ENCODE measurements at places on chromosomes 4 and X. TPM values are rescaled to one million over a fixed set of nuclear protein-coding genes. Genes with fewer than 3 reads are reported as not detected.
A peak's percentile ranks its signal among the peaks of the same experiment; 100 is the strongest.

DNA sequence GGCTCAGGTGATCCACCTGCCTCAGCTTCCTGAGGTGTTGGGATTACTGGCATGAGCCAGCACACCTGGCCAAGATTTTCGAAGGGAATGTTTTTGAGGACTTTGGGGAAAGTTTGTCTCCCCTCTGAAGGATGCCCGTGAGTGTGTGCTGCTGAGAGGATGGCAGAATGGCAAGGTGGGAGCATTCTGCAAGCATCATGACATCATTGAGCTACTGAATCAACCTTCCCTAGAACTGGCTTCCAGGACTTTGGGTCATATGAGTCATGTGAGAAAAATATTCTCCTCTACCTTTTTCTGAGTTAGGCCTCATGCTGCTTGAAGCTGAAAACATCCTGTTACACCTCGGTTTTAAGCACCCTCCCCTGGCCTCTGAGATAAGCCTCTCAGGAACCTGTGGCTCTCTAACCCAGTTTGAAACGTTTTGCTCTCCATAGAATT is 31.0 kb downstream of the TMEM131L start:
- peak; percentile 77 for DNase-seq
- no peak overlapping the region for H3K4me3 ChIP-seq
- H3K36me3 ChIP-seq: no peaks in the 10 kb centered on the region
- H3K27me3 ChIP-seq: no peaks in the 10 kb centered on the region
- H3K27ac ChIP-seq: peak overlapping the region; percentile 83

GRCh38 chr4:147583876-147584275 is 33.3 kb upstream of the TMEM184C start:
- no peak overlapping the region for H3K27ac ChIP-seq
- DNase-seq: no peak
- H3K36me3 ChIP-seq: no peaks in the 10 kb centered on the region
- H3K27me3 ChIP-seq: no peaks in the 10 kb centered on the region

DNA sequence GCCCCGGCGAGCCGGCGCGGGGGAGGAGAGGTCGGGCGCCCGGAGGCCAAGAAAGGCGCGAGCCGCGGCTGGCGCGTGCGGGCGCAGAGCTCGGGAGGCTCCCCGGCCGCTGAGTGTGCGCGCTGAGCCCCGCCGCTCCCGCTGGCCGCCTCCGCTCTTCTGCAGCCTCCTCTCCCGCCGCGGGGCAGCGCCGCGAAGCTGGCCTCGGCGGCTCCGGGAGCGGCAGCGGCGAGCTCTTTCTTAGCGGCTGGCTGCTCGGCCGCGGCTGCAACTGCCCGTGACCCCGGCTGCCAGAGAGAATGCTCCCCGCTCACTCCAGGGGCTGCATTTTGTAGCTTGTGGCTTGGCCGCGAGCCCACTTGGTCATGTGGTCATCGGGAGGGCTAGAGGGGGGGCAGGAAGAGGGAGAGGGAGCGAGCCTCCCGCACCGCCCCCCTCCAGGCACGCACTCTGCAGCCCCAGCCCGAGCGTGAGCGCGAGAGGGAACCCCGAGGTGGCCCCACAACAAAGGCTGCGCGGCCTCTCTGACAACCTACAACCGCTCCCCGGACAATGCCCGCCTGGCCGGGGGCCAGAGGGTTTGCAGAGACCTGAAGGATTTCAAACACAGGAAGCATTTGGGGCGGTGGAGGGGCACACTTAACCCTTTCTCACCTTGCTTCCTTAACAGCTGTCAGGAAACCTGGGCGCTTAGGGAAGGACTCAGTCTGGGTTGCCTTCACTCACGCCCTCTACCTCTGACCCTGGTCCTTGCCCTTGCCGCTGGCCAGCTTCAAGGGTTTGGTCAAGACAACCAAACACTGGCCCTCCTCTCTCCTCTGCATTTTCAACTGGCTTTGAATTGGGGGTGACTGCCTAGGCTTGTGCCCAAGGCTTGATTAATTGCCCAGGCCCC is at the start of gene APLN:
TSS of gene APLN (minus strand) at position 305 of the 895 bp plus-strand sequence. CDS start 326 bp downstream, outside the sequence.
- H3K27ac ChIP-seq: no peak within 1 kb of the TSS
- H3K4me1 ChIP-seq: peaks cover 7% of the 10 kb centered on the region
- H3K4me3 ChIP-seq: peak within 1 kb of the TSS; percentile 9

Gene MAGEE2
- total RNA-seq: not detected

Gene ADH7
- not detected for total RNA-seq

DNA sequence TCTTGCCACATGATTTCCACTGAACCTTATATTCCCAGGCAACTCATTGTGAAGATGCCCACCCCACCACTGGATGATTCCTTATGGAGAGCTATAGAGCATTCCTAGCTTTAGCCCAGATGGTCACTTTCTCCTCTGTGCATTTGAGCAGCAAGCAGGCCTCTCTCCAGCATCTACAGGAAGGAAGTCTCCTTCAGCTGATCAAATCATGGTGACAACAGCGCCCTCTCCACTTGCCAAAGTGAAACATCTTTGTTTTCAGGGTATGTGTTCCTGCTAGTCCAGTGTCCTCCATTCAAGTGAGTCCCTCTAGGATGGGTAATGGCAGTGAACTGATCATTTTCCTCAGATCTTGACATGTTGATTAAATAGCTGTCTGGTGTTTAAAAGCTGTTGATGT is 10.9 kb upstream of the SYTL5 start:
- H3K27ac ChIP-seq: no peak overlapping the region
- no peak for DNase-seq
- no peak overlapping the region for H3K4me3 ChIP-seq
- H3K4me1 ChIP-seq: no peaks in the 10 kb centered on the region

DNA sequence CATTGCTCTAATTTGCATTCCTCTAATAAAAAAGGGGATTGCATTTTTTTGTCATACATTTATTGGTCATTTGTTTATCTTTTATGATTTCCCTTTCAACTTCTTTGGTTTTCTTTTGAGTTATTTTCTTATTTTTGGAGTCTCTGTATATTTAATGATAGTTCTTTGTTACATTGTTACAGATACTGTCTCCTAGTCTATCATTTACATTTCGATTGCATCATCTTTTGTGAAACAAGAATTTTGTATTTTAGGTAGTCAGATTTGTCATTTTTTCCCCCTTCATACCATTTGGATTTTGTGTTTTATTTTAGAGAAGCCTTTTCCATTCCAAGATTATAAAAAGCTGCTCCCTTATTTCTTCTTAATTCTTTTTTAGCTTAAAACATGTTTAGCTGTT is 37.1 kb downstream of the SNX25 start:
- no peaks in the 10 kb centered on the region for H3K27me3 ChIP-seq
- H3K27ac ChIP-seq: no peak overlapping the region
- H3K36me3 ChIP-seq: no peaks in the 10 kb centered on the region
- DNase-seq: no peak
- H3K4me3 ChIP-seq: no peak overlapping the region

DNA sequence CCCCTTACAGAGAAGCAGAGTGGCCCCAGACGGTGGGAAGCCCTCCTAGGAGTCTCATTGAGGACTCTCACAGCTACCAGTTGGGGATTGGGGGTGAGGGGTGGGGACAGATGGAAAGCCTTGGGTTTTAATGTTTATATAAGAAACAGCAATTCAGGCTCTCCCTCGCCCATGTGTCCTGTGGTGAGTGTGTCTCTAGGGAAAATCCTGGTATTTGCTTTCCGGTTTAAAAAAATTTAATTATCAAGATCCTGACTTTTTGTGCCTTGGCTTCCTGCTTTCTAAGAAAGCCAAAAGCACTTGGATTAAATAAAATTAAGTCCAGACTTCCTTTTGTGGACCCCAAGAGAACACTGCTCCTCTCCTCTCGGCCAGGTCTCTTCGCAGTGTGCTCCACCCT is 93.8 kb downstream of the SOWAHB start:
- H3K4me3 ChIP-seq: no peak overlapping the region
- H3K4me1 ChIP-seq: no peaks in the 10 kb centered on the region
- no peak for DNase-seq
- H3K27me3 ChIP-seq: no peaks in the 10 kb centered on the region

DNA sequence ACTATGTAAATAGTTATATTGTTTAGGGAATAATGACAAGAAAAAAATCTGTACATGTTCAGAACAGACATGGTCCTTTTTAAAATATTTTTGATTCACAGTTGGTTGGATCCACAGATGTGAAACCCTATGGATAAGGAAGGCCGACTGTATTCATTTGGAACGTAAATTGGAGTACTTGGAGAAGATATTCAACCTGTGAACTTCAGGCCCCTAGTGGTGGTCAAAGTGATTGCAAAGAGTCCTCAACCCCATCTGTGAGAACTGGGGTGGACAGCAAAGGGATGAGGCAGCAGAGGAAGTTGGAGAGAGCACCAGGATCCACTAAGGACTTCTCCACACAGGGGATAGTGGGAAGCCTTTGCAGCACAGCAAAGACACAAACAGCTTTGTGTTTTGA is 6.2 kb upstream of the CXCL13 start:
- H3K27ac ChIP-seq: no peak overlapping the region
- H3K36me3 ChIP-seq: no peaks in the 10 kb centered on the region
- no peak overlapping the region for H3K4me3 ChIP-seq
- H3K27me3 ChIP-seq: no peaks in the 10 kb centered on the region
- no peaks in the 10 kb centered on the region for H3K4me1 ChIP-seq

- DNase-seq: no peak
- no peaks in the 10 kb centered on the region for H3K27me3 ChIP-seq
- H3K4me3 ChIP-seq: no peak overlapping the region
- H3K36me3 ChIP-seq: no peaks in the 10 kb centered on the region
- no peaks in the 10 kb centered on the region for H3K4me1 ChIP-seq
Measured at GRCh38 chrX:115409551-115409950, 120.0 kb downstream of the LUZP4 start.

Gene MAGEE1
- 9.0 TPM for total RNA-seq

Gene IL2RG
- 329 TPM for total RNA-seq

Gene EVC
- total RNA-seq: 0.68 TPM

DNA sequence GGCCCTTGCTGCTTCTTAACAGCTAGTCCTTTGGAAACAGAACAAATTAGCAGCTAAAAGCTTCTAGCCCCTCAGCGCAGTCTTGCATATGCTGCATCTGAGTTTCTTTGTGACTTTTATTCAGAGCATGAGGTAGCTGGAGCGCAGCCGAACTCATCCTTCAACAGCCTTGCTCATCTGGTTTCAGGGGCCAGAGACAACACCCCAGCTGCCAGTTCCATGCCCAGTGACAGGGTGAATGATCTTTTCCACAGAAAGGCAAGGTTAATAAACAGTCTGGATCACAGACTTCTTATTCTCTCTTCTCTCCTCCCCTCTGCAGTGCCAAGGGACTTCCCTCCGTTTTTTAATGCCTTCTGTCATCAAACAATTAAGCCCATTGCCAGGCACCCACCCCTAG is 216.6 kb upstream of the INTU start:
- no peaks in the 10 kb centered on the region for H3K36me3 ChIP-seq
- H3K27me3 ChIP-seq: no peaks in the 10 kb centered on the region

- no peak for DNase-seq
- H3K27me3 ChIP-seq: no peaks in the 10 kb centered on the region
- no peaks in the 10 kb centered on the region for H3K4me1 ChIP-seq
- H3K4me3 ChIP-seq: no peak overlapping the region
- H3K27ac ChIP-seq: no peak overlapping the region
Measured at GRCh38 chrX:134745636-134746409, 87.6 kb upstream of the PLAC1 start.

DNA sequence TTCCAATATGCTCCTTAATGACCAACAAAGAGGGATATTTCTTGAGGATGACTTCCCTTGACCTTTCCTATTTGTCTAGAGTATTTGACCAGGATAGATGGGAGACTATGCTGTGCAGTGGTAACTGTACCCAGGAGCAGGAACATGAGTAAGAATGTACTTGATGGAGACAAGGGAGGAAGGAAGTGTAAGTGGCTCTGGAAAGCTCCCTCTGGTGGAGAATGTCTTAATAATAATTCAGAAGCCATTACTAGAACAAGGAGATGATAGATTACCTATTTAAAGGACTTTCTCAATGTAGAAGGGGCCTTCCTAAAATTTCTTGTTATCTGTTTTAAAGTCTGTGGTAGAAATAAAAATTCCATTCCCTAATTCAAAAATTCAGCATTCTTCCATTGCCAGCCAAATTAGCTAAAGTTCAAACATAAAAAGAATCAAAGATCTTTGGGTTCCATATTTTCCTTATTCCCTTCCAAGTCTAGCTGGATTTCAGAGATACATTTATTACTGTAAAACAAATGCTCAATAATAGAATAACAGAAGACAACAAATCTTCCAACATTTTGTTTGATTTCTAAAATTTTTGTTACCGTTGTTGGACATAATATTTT is 83.8 kb downstream of the GRID2 start:
- H3K4me3 ChIP-seq: no peak overlapping the region
- no peak for DNase-seq
- no peaks in the 10 kb centered on the region for H3K27me3 ChIP-seq
- no peaks in the 10 kb centered on the region for H3K36me3 ChIP-seq
- no peak overlapping the region for H3K27ac ChIP-seq

GRCh38 chr4:179112441-179113170 is 1670.4 kb upstream of the AGA start:
- H3K4me3 ChIP-seq: no peak overlapping the region
- no peaks in the 10 kb centered on the region for H3K27me3 ChIP-seq
- no peak overlapping the region for H3K27ac ChIP-seq
- no peak for DNase-seq
- H3K36me3 ChIP-seq: no peaks in the 10 kb centered on the region

- H3K4me1 ChIP-seq: no peaks in the 10 kb centered on the region
- no peak overlapping the region for H3K4me3 ChIP-seq
- no peak overlapping the region for H3K27ac ChIP-seq
- no peaks in the 10 kb centered on the region for H3K27me3 ChIP-seq
- DNase-seq: no peak
Measured at GRCh38 chr4:150325872-150326271, 247.6 kb downstream of the DCLK2 start.

- peak; percentile 22 for DNase-seq
- peak overlapping the region; percentile 92 for H3K27ac ChIP-seq
- H3K4me3 ChIP-seq: peak overlapping the region; percentile 83
- peaks cover 7% of the 10 kb centered on the region for H3K36me3 ChIP-seq
Measured at GRCh38 chr4:139300431-139301112, 733 bp upstream of the NAA15 start.

DNA sequence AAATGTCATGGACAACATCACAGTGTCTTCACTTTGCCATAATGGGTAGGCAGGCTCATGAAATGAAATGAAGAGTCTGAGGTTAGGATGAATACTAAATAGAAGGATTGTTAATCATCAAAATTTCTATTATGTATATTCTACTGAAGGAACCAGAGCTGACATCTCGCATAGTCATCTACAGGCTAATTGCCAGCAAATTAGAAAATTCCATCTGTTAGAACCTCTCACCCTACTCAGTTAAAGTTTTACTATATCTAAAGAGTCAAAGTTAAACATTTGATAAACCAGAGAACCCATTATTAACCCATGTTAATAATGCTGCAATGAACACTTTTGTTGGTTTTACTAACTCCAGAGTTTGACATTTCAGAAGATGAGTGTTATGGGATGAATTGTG is 114.6 kb downstream of the ARHGAP6 start:
- H3K27me3 ChIP-seq: no peaks in the 10 kb centered on the region
- no peak overlapping the region for H3K27ac ChIP-seq
- H3K4me3 ChIP-seq: no peak overlapping the region
- H3K4me1 ChIP-seq: no peaks in the 10 kb centered on the region

- no peak for DNase-seq
- no peaks in the 10 kb centered on the region for H3K27me3 ChIP-seq
- H3K36me3 ChIP-seq: no peaks in the 10 kb centered on the region
- no peaks in the 10 kb centered on the region for H3K4me1 ChIP-seq
- H3K27ac ChIP-seq: no peak within 1 kb of the TSS
- no peak within 1 kb of the TSS for H3K4me3 ChIP-seq
Measured at GRCh38 chr4:101790521-101791181, at the start of gene BANK1. Gene BANK1 (plus strand): TSS chr4:101790730. CDS start chr4:101790881, 151 bp downstream.

GRCh38 chrX:16882169-16882568 is 12.0 kb upstream of the RBBP7 start:
- no peaks in the 10 kb centered on the region for H3K4me1 ChIP-seq
- no peak overlapping the region for H3K27ac ChIP-seq
- H3K27me3 ChIP-seq: no peaks in the 10 kb centered on the region
- no peak for DNase-seq
- no peaks in the 10 kb centered on the region for H3K36me3 ChIP-seq
- H3K4me3 ChIP-seq: peak overlapping the region; percentile 11

GRCh38 chr4:86452422-86452891 is 92.6 kb upstream of the MAPK10 start:
- H3K4me3 ChIP-seq: no peak overlapping the region
- H3K27ac ChIP-seq: no peak overlapping the region
- H3K27me3 ChIP-seq: no peaks in the 10 kb centered on the region
- no peaks in the 10 kb centered on the region for H3K36me3 ChIP-seq

All from naive thymus-derived CD4-positive, alpha-beta T cell (primary cell).